ENCODE measurements at places on chromosomes 6 and 20. TPM values are rescaled to one million over a fixed set of nuclear protein-coding genes. Genes with fewer than 3 reads are reported as not detected.
A peak's percentile ranks its signal among the peaks of the same experiment; 100 is the strongest.

The MTFR2 gene
- not detected for total RNA-seq

DNA sequence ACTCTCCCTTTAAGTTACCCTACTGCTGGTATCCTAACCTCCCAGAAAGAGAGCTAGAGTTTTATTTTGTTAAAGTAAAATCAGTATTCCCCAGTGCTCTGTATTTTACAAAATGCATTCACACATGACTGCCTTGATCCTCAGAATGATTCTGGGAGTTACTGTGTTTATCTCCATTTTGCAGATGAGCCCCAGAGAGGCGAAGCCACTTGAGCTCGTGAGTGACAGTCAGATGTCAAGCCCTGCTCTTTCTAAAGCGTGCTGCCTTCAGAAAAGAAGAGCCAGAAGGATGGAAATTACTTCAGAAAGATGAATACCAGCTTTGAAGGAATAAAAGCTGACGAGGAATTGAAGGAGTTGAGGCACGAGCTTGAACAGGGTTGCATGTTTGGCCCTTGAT lies 14.1 kb upstream of the OSER1 start:
- DNase-seq: no peak

GRCh38 chr6:6001443-6001842 lies 5.3 kb downstream of the NRN1 start:
- DNase-seq: no peak

DNA sequence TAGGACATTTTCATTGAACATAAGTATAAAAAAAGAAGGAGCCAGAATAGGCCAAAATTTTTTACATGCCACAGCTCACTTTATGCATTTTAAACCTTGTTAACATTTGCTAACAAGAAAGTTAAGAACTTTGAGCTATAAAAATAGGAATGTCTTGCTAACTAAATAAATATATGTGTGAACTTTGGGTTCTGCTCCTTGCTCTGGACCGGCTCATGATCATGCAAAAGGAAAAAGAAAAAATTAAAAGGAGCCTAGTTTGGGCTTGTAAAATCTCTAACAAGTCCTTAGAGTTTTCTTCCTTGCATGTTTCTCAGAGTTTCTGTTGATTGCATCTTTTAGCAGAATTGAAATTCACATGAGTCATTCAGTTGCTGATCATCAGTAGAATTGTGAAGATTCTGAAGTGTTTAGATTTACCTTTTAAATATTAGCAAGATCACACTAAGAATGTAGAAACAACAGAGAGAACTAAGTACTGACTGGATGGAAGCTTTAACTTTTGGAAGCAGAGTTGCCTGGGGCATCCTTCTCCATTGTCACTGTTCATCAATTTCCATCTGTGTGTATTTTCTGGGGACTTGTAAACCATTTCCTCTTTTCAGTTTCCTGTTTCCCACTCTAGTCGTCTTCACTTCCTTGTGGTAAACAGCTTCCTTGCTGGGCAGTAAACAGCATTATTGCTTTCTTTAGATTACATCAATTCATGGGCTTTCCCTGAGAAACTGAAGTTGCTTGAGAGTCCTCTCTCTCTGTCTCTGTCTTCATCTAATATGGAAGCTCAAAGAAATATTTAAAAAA lies 458.4 kb upstream of the BTBD3 start:
- no peak for DNase-seq

The SLC16A10 gene
- total RNA-seq: 5.8 TPM

GRCh38 chr6:62393608-62394007 lies 107.6 kb upstream of the KHDRBS2 start:
- no peak for DNase-seq

- no peak for DNase-seq
These were observed 18.1 kb downstream of the FAM184A start for GRCh38 chr6:119060255-119060907.

- DNase-seq: peak; percentile 53
These were observed 838.4 kb downstream of the DHX35 start for GRCh38 chr20:39800548-39800947.

DNA sequence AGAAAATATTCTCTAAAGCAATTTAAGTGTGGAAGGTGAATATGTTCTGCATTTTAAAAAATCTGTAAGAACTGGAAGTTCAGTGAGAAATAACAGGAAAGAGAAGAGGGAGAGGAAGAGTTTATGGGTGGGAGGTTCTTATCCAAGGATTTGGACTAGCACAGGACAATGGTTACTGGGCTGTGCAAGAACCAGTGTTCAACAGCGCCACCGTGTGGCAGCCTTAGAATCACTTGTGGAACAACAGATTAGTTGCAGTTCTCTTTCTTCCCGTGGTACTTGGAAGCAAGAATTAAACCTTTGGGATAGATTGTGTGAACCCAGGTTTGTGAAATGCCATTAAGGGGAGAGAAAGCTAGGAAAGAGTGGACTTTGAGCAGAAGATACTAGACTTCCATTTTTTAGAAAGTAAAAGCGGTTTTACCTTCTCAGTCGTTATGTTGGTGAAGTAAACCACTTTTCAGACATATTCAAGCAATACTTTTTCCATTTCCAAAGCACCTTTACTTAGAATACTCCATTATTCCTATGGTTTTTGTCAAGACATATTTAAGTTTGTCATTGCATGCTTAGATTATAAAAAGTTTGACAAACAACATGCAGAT lies 436.7 kb downstream of the RNF144B start:
- no peak for DNase-seq

DNA sequence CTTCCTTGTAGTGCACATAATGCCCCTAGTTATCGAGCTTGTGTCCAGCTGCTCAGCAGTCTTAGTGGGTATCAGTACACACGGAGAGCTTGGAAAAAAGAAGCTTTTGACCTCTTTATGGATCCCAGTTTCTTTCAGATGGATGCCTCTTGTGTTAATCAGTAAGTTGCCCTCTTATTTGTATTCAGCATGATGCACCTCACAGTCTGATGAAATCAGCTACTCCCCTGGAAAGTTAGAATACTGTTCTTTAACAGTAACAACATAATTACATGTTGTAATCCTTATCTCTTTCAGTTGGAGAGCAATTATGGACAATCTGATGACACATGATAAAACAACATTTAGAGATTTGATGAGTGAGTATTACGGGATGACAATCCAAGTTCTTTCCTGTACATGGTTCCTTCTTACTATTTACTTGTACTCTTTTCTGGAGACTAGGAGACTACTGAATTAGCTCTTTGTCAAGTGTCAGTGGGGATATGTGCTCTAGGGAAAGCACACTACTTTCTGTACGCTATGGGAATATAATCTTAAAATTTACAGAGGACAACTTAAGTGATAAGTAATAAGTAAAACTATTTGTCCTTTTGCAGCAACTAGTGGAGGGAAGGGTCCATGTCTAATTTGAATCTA lies 39.1 kb downstream of the PGM3 start:
- DNase-seq: no peak

GRCh38 chr6:130848945-130849344 lies 21.7 kb downstream of the SMLR1 start:
- no peak for DNase-seq

- DNase-seq: no peak
These were observed 83.8 kb upstream of the TOX2 start for GRCh38 chr20:43830883-43831282.

The SNAP91 gene
- total RNA-seq: 0.11 TPM

GRCh38 chr20:34927736-34928135 lies 27.9 kb downstream of the GSS start:
- no peak for DNase-seq

The PSORS1C2 gene
- total RNA-seq: not detected

The IBTK gene
- total RNA-seq: 39.1 TPM

The MEP1A gene
- not detected for total RNA-seq

GRCh38 chr6:5532941-5533340 lies 271.6 kb downstream of the FARS2 start:
- no peak for DNase-seq

The TRIM31 gene
- not detected for total RNA-seq

The ARID1B gene
- total RNA-seq: 53.8 TPM

- no peak for DNase-seq
These were observed 21.3 kb downstream of the CEP85L start for GRCh38 chr6:118630067-118630466.

The GGT7 gene
- 17.8 TPM for total RNA-seq

The HLA-DOA gene
- 2.0 TPM for total RNA-seq

GRCh38 chr6:105497549-105497948 lies 94.7 kb upstream of the PREP start:
- DNase-seq: no peak

- DNase-seq: no peak
These were observed 101.7 kb upstream of the SASH1 start for GRCh38 chr6:148240861-148241477.

The COL9A1 gene
- 4.6 TPM for total RNA-seq

- DNase-seq: no peak
These were observed 16.1 kb upstream of the PLG start for GRCh38 chr6:160685762-160686450.

- DNase-seq: no peak
These were observed 264.5 kb downstream of the PREX1 start for GRCh38 chr20:48563191-48563870.

The ETV7 gene
- total RNA-seq: 0.33 TPM

The CD93 gene
- total RNA-seq: 25.6 TPM

GRCh38 chr6:30988209-30988825 lies 4.8 kb downstream of the MUC21 start:
- no peak for DNase-seq

The TRIM15 gene
- not detected for total RNA-seq

DNA sequence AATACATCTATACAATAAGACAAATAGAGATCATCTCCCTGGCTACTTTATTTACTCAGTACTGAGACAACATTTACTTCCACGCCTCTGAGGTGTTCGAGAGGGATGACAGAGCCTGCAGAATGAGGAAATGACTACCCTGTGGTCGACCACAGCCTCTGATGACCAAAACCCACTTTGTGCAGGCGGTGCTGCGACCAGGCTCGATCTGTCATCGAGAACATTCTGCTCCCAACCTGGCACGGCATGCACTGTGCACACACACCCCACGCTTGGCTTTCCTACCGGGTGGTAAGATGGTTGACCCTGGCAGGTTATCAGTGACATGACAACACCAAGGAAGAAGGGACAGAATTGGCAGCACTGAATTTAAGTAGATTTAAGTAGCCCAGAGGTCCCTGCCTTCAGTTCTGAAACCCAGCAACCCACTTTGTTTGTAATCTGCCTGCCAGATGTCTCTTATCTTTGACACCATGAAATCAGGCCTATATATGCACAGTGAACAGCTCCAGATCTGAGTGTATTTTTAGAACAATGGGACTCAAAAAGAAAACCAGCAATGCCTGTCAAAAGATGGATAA lies 42.6 kb downstream of the TTI1 start:
- DNase-seq: peak; percentile 87

The PKHD1 gene
- total RNA-seq: not detected

DNA sequence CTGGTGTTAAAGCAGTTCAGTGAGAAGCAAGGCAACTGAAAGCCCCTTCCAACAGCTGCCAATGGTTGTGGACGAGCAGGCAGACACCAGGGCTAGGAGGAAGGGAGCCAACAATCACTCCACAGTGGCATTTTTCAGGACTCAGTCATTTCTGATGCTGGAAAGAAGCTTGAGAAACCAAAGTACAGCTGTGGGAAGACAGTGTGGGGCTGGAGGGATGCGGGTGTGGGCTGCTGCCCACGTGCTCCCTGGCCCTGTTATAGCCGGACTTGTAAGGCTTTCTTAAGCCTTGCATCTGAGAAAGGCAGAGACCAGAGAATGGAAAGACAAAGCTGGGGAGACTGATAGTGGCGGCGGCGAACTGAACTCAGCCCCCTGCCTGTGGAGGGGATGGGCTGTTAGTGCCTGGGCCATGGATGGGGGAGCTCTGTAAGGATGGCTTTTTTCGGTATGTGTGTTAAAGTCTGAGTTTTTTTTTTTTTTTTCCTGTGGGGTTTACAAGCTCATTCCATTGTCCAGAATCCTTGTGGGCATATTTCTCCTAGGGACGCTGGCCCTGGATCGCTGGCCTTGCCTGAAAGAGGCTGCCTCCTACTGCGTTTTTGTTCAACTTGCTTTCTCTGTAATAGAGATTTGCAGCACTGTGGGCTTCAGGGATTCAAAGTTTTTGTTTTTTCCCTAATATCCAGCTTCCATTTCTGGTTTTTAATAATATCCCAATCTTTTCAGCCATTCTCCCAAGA lies 91.7 kb downstream of the GJA10 start:
- DNase-seq: no peak

DNA sequence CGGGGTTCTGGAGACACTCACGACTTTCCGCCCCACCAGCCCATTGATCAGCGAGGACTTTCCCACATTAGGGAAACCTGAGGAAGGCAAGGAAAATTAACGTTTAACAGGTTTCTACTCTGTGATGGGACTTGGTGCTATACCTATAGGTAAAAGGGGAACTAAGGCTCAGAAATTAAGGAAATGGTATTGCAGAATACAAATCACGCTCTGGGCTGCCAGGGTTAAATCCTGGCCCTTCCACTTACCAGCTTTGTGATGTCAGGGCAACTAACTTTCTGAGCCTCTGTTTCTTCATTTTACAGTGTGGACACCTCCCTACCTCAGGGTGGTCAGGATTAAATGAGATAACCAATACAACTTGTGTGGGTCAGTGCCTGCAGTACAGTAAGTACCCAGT lies 8.8 kb downstream of the GNL1 start:
- no peak for DNase-seq

The ELOVL4 gene
- 0.84 TPM for total RNA-seq

DNA sequence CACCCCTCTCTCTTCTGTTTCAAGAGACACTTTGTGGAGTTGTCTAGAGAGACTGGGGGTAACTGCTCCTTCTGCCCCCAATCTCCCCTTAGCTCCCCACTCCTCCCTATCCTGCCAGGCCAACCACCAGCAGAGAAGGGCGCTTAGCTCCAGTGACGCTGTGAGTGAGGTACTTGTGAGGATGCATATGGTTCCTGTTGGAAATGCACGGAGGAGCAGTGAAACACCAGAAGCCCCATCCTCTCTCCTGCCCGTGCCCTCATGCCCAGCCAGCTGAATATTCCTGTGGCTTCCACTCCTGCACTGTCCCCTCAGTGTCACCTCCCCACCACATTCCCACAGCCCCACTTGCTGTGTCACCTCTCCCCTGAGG lies 11.9 kb downstream of the NT5E start:
- no peak for DNase-seq

The OLIG3 gene
- total RNA-seq: not detected

DNA sequence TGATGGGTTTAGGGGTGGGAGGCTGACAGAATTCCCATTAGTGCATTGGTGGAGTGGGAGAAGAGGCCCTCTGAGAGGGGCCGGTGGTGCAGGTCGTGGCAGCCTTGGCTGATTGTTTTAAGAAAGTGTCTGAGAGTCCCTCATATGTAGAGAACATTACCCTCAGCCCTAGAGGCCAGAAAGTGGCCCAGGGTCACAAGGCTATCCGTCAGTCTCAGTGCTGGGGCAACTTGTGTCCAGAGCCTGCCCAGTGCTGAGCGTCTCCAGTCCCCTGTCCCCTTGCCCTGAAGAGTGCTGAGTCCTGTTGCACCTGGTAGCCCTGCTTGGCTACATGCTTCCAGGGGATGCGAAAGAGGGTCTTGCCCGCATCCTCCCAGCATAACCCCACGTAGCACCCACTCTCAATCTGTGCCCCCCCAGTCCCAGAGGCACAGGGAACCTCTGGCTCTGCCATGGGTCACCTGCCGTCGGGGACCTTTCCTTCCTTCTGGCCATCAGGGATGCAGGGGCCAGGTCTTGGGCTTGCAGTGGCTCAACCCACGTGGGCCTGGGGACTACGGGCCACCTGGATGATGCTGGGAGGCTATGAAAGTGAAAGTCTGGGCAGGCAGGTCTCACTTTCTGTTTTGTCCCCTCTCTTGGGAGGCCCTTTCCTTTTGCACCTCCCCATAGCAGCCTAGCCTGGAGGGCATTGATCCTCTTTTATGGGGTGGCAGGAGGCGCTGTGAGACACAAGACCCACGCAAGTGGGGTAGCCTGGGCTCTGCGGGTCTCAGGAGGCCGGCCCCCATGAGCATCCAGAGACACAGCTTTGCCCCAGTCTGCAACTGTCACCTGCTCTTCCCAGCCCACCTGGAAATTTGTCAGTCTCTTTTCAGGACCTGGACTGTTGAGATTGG lies 12.2 kb downstream of the DUSP15 start:
- DNase-seq: peak; percentile 25
